ENCODE measurements at places on chromosomes 11 and 22.

DNA sequence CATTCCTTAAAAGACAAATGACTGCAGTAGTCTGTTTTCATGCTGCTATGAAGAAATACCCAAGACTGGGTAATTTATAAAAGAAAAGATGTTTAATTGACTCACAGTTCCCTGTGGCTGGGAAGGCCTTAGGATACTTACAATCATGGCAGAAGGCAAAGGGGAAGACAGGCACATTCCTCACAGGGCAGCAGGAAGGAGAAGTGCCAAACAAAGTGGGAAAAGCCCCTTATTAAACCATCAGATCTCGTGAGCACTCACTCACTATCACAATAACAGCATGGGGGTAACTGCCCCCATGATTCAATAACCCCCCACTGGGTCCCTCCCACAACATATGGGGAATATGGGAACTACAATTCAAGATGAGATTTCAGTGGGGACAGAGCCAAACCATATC is 16.4 kb upstream of the OR2AT4 start:
- DNase-seq, result no peak

GRCh38 chr11:65440831-65441499 is 18.4 kb downstream of the NEAT1 start:
- DNase-seq, result no peak

DNA sequence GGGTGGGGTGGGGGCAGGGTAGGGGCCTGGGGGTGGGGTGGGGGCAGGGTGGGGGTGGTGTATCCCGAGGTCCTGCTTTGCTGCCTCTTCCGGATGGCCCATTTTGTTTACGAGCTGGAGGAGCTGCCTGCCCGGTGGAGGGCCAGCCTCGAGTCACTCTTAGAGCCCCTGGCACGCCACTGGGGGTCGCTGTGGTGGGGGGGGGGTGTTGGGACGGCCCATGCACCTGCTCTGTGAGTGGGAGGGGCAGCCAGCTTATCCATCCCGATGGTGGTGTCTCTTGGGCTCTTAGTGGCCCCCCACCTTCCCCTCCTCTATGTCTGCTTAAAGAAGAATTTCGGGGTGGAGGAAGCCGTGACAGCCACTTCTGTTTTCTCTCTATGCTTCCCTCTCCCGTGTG is 24.6 kb downstream of the MRGPRD start:
- no peak for DNase-seq

DNA sequence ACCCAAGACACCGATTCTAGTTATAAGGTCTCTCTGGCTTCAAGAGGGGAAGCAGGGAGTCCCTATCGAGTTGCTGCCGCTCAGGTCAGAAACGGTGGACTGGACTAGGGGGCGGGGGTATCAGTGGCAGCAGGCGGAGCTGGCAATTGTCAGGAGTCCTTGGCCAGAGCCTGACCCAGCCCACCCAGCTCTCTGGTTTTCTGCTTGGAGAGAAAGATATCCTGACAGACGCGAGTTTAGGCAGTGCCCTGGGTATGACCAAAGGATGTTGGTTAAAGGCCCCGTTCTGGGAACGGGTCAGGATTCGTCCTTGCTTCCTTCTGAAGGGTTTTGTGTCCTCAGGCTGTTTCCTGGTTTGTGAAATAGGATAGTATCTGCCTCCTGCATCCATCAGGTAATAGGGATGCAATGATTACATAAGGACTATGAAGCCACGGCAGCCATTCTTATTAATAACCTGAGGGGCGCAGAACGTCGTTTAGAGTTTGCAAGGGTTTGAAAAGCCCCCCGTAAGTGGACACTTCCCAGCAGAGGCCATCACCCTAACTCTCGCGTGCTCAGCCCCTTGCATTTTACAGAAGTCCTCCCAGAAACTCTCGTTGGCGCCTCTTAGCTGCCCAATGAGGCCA is 700 bp upstream of the DEPDC5 start:
- DNase-seq, result no peak

DNA sequence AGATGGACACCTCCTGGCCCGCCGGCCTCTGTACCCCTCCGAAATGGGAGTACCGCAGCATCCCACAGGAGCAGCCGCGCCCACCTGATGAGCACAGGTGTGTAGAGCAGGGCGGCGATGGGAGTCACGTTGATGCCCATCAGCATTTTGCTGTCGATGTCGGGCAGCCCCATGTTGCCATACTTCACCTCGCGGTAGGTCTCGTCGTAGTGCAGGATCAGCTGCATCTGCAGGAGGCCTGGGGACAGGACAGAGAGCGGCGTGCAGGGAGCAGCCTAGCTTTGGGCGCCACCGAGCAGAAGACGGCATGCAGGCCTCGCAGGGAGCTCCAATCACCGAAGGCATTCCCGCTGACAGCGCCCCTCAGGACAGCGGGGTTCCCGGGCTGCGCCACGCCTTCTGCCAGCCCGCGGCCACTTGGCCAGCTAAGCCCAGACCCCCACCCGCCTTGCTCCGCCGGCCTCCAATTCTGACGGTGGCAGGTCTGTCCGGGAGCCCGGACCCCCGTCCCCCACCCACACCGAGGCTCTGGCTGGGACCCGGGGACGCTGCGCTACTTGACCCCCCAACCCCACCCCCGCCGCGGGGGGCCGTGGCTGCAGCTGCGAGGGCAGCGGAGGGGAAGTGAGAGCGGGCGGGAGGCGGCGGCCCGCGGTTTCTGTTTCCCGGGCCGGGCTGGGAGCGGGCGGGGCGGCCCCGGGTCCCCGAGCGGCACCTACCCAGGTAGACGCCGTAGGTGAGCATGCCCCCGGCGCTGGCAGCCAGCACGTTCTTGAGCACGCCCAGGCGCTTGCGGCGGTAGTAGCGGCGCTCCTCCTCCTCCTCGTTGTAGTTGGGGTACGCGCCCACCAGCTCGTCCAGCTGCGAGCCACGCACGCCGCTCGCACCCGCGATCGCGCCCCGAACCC is 705 bp downstream of the UNC93B1 start:
- DNase-seq, result no peak

- peak; percentile 56 for DNase-seq
Observed at GRCh38 chr11:75031224-75031753, 42.6 kb downstream of the NEU3 start.

GRCh38 chr11:109784536-109784935 is 308.7 kb upstream of the ZC3H12C start:
- no peak for DNase-seq

- DNase-seq, result peak; percentile 79
Observed at GRCh38 chr11:90639461-90639993, 416.7 kb upstream of the CHORDC1 start.

- no peak for DNase-seq
Observed at GRCh38 chr11:125315079-125315740, 150.7 kb downstream of the PKNOX2 start.

GRCh38 chr11:27672836-27673464 is 27.3 kb downstream of the BDNF start:
- DNase-seq, result no peak

GRCh38 chr11:78532991-78533390 is 41.7 kb downstream of the NARS2 start:
- no peak for DNase-seq

DNA sequence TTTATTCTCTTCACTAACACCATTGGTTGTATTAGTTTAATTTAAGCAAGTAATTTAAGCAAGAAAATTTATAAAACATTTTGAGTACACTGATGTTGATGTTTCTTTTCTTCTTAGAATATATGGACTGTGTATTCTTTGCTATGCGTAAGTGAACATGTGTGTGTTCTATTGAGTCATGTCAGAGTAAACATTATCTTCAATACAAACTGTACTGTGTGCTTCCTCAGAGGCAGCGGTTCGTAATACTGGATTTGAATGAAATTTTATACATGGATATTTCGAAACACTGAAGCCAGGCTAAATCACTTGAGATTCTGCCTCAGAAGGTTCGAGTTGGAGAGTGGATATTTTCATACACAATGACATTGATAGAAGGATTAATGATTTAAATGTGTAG is 452.6 kb downstream of the LUZP2 start:
- no peak for DNase-seq

- DNase-seq, result peak; percentile 49
Observed at GRCh38 chr11:32385998-32386397, 49.3 kb downstream of the WT1 start.

- DNase-seq, result no peak
Observed at GRCh38 chr22:24393012-24393559, 34.3 kb upstream of the ADORA2A start.

DNA sequence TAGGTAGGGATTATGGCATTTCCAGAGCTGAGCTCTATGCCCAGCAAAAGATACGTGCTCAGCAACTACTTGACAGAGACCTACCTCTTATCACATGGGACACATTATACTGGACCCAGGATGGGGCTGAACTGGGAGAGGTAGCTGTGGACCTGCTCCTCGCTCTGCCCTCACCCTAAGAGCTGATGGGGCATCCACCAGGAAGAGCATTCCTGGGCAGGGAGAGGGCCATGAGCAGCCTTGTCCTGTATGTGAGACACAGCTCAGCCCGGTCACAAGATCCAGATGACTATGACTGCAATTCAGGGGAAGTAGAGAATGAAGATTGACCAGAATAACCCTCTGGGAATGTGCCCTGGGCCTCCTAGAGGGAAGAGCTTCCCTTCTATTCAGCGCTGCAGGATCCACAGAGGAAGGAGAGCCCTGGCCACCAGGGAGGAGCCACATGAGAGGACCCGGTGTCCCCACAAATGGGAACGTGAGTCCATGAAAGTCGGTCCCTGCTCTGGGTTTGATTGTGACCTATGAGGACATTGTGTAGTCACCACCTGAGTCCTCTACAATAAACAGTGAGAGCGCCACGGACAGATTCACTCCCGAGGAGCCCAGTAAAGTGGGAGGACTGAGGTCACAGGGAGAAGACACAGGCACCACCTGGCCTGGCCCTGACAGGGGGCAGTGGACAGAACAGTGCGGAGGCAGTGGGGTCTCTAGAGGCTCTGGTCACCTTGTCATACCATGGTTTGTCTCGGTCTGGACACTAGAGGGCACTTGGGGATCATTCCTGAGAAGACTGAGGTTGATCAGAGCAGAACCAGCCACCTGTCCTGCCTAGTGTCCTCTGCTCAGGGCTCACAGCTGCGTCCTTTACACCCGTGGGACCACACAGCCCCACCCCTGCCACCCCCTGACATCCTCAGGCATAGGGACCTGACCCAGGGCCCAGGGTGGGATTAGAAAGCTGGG is 99.5 kb downstream of the ZNF280B start:
- DNase-seq, result peak; percentile 4

- peak; percentile 52 for DNase-seq
Observed at GRCh38 chr11:18749681-18750319, 23.8 kb upstream of the IGSF22 start.

DNA sequence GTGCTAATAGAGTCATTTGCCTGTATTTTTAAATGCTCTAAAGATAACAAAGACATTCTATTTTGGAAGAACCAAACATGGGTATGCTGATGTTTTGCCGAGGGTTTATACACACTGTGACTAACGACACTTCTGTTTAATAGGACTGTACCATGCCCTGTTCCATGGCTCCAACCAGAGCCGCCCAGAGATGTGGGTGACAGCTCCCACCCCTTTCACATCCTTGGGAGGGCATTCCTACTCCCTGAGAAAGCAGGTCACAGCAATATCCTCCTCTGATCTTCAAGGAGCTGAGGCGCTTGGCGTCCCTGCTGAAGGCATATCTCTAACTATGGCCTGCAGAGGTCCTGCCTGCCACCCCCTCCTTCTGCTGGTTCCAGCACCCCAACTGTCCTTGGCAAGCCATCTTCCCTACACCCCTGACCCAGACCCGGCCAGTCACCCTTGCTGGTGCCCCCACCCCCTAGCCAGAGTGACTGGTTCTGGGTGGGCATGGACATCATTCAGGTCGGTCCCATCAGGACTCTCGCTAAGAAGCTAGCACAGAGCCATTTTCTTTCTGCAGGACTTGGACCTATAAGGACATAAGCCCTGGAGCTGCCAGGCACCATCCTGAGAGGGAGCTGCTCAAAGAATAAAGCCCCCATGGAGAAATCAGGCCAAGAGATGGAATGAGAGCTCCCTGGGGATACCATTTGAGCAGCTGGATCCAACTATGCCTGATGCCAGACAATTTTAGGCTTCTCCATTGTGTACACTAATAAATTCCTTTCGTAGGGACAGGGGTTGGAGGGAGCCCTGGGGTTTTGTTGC is 381.3 kb downstream of the CTTN start:
- no peak for DNase-seq

- DNase-seq, result no peak
Observed at GRCh38 chr11:285021-285893, 3.7 kb upstream of the PGGHG start.

DNA sequence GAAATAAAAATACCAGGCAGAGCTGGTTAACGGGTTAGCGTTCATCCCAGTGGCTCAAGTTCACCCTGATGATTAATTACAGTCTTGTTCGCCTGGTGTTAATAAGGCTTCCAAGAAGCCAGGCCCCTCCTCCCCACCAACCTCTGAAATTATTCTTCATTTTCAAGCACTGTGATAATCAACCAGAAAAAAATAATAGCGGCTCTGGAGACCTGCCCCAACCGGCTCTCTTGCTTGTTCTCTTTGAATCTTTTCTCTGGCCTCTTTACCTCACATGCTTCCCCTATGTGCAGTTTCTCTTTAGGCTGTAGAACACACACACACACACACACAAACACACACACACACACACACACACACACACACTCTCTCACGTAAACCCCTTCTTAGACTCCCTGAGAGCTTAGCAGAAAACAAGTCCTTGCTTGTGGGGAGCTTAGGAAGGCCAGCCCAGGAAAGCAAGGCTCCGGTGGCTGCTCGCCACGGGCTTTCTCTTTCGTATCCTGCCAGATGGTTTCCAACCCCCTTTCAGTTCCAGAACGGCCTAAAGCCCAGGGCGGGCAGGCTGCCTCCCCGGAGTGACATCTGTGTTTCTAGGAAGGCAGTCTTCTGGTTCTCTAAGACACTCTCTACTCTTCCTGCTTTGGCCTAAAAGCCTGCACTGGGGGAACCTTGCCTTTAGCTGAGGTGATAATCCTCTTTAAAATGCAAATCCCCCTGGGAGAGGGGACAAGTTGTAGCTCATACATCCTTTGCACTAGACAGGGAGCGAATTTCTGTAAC is 106.4 kb upstream of the SESN3 start:
- DNase-seq, result peak; percentile 80

- no peak for DNase-seq
Observed at GRCh38 chr22:42787357-42787736, 66.7 kb upstream of the A4GALT start.

DNA sequence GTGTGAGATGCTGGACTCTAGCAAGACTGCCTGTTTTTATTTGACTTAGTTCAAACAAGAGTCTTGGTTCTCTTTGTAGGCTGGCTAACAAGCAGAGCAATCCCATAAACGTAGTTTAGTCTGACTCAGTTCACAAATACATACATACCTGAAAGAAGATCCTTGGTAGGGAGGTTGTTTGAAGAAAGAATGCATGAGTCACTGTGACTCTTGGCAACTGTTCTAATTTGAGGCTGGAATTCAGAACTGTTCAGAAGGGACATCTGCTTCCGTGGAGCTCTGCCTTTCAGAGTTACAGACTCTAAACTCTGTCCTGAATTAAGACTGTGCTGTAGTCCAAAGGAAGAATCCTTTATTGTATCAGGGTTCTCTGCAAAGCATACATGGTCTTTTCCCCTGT is 32.2 kb downstream of the C2CD3 start:
- DNase-seq, result peak; percentile 99
